ENCODE measurements at places on chromosomes 3 and 15. TPM values are rescaled to one million over a fixed set of nuclear protein-coding genes. Genes with fewer than 3 reads are reported as not detected.

Gene CD276
- total RNA-seq: 28.9 TPM

Gene ZNF620
- total RNA-seq: not detected

Gene MUSTN1
- total RNA-seq: 26.5 TPM

Gene CD86
- 4.6 TPM for total RNA-seq

- no peak for DNase-seq
- no peak overlapping the region for H3K27ac ChIP-seq
- H3K4me1 ChIP-seq: no peaks in the 10 kb centered on the region
- no peaks in the 10 kb centered on the region for H3K36me3 ChIP-seq
- H3K4me3 ChIP-seq: no peak overlapping the region
Measured at GRCh38 chr3:125481786-125482185, 38.2 kb downstream of the SNX4 start.

DNA sequence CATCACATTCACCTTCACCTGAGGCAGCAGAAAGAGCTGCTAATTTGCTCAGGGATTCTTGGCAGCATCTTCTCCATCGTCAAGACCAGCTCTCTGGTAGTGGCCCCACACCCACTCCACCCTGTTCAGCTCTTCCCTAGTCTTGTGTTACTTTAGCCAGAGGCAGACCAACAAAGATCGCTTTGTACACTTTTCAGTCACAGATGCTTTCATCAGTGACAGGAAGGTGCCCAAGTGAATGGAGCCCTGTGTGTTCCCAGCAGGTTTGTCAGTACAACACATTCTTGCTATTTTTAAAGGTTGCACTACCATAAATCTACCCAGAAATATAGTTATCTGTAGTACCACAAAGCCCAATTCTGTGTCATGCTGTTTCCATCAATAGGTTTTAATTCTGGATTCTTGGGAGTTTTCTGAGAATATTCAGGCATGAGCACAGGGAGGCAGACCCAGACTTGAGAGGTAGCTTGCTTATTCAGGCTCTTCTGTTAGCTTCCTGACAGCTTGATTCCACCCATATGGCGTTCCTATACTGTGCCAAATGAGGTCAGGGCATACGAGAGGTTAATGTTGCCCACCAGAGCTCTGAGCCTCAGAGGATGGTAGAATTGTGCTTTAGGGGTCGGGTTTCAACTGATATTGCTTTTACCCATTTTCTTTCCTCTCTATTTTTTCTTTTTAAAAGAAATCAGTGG is 109.8 kb upstream of the MANF start:
- H3K27ac ChIP-seq: no peak overlapping the region
- no peak for DNase-seq
- H3K4me1 ChIP-seq: no peaks in the 10 kb centered on the region
- H3K36me3 ChIP-seq: no peaks in the 10 kb centered on the region
- H3K27me3 ChIP-seq: no peaks in the 10 kb centered on the region

- no peaks in the 10 kb centered on the region for H3K4me1 ChIP-seq
- no peaks in the 10 kb centered on the region for H3K27me3 ChIP-seq
- no peak overlapping the region for H3K4me3 ChIP-seq
- H3K36me3 ChIP-seq: no peaks in the 10 kb centered on the region
Measured at GRCh38 chr15:39852250-39852649, 67.8 kb downstream of the GPR176 start.

DNA sequence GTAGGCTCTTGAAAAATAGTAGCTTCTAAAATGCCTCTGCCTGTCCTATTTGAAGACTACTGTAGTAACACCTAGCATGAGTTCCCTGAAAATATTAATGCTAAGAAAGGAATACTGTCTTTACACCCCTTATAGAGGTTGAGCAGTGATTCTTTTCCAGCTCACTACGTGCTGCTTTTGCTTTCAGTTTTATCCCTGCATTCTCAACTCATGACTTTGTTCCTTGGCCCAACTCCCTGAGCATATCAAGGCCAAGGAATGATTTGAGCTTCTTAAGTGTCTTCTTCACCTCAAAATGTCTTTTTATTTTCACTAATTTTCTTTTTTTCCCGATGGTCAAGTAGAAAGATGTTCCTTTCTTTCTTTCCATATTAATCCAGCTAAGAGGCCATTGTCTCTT is 16.5 kb upstream of the P2RY13 start:
- no peak overlapping the region for H3K4me3 ChIP-seq
- H3K27me3 ChIP-seq: no peaks in the 10 kb centered on the region
- H3K36me3 ChIP-seq: no peaks in the 10 kb centered on the region
- H3K4me1 ChIP-seq: no peaks in the 10 kb centered on the region

DNA sequence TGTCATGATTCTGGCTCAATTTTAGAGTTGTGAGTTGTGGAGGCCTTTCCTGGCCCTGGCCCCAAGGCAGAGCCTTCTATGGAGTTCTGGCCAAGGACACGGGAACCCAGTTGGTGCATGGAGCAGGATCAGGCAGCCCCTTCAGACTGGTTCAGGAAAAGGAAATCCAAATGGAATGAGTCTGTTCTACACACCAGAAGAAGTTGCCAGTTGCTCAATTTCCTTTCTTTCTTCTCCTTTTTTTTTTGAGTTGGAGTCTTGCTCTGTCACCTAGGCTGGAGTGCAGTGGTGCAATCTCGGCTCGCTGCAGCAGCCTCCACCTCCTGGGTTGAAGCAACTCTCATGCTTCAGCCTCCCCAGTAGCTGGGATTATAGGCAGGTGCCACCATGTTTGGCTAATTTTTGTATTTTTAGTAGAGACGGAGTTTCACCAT is 28.9 kb upstream of the BHLHE40 start:
- no peak for DNase-seq
- H3K27ac ChIP-seq: no peak overlapping the region
- no peak overlapping the region for H3K4me3 ChIP-seq
- H3K36me3 ChIP-seq: no peaks in the 10 kb centered on the region
- no peaks in the 10 kb centered on the region for H3K4me1 ChIP-seq
- H3K27me3 ChIP-seq: no peaks in the 10 kb centered on the region

DNA sequence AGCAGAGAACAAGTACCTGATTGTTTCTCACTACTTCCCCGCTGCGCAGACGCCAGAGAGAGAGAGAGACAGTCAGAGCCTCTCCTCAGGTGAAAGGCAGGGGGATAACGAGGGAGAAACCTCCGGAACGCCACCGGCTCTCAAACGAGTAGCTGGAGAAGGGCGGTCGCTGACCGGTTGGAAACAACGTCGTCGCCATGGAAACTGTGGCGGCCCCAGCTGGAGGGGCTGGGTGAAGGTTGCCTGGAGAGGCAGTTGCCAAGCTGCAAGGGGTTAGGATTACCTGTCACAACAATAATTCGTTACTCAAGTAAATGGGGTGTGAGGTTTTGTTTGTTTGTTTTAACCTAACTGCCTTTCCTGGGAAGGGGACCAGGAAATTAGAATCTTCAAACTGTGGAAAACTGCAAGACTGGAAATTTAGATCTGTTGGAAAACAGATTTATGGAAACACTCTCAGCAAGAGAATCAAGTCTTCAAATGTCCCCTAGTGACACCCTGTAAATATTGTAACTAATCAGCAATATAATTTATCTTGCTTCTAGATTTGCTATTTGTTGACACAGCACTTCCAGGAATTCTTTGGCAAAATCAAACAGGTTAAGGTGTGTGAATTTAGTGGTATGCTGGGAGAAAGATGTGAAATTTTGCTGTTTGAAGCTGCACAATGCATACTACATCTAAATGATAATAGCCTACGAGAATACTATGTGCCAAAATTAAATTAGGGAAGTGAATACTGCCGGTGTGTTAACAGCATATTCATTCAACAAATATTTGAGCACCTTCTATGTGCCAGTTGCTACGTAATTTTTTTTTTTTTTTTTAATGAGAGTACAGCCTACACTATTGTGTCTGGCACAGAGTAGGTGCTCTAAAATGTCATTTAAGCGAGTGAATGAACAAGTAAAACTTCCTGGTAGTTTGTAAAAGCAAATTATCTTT is at the start of gene DNAH12:
Gene DNAH12 (minus strand): TSS at position 164 of the 945 bp plus-strand sequence. CDS start 1,474 bp downstream, outside the sequence.
- H3K27me3 ChIP-seq: peaks cover 8% of the 10 kb centered on the region
- peak within 1 kb of the TSS; percentile 5 for H3K27ac ChIP-seq
- no peak within 1 kb of the TSS for H3K4me3 ChIP-seq
- DNase-seq: peak; percentile 14
- no peaks in the 10 kb centered on the region for H3K36me3 ChIP-seq

Data from transverse colon (tissue), 4 donors.